Cardiac septum (tissue), 1 donor: ENCODE measurements at places on chromosomes 3 and 15. TPM values are rescaled to one million over a fixed set of nuclear protein-coding genes. Genes with fewer than 3 reads are reported as not detected.

The PTX3 gene
- 2.2 TPM for total RNA-seq

The MRPL3 gene
- 47.7 TPM for total RNA-seq

The DNAH12 gene
- total RNA-seq: 0.22 TPM

The TRIM71 gene
- not detected for total RNA-seq

The KY gene
- 3.9 TPM for total RNA-seq

The FGD5 gene
- 15.6 TPM for total RNA-seq

- no peak for DNase-seq
These were observed 35.7 kb upstream of the TMOD3 start for GRCh38 chr15:51793521-51794305.

GRCh38 chr3:64300790-64301423 lies 75.6 kb upstream of the PRICKLE2 start:
- DNase-seq: no peak

- no peak for DNase-seq
These were observed 197.7 kb downstream of the LSAMP start for GRCh38 chr3:116247605-116248004.

DNA sequence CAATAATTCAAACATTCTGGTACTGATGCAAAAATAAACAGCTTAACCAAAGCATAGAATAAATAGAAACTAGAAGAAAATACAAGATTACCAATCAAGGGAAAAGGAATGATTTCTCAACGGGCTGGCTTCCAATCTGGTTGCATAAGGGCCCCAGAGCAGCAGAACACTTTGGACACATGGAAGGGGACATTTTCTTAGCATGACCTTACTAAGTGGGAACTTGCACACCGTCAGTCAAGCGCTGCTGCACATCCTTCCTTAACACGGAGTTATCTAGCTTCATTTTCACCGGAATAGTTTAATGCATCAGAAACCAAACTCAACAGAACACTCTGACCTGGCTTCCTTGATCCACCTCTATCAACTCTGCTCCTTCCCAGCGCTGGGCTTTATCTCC lies 388.5 kb downstream of the VPS13C start:
- DNase-seq: no peak

- DNase-seq: no peak
These were observed 11.3 kb upstream of the C3orf52 start for GRCh38 chr3:112074616-112075497.

GRCh38 chr3:39068556-39068955 lies 16.7 kb downstream of the WDR48 start:
- DNase-seq: no peak

DNA sequence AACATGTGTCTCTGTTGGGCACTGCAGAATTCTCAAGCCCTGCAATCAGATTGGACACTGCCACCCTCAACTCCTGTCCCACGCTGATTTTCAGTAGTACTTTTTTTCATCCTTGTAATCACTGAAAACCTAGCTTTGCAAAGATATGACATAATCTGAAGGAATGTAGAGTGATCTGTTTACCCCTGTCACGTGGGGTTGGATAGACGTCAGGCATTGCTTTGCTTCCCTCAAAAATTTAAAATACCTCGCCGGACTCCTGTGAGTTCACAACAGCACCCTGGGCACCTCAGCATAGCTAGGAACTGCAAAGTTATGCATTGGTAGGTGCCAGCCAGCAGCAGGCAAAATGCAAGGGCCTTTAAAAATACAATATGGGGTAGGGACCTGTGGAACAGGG lies 71.1 kb upstream of the OXTR start:
- no peak for DNase-seq

GRCh38 chr3:188542196-188542595 lies 388.2 kb downstream of the LPP start:
- DNase-seq: no peak

- DNase-seq: no peak
These were observed 72.5 kb downstream of the FOXP1 start for GRCh38 chr3:71511037-71511436.

- DNase-seq: no peak
These were observed 304.0 kb downstream of the UACA start for GRCh38 chr15:70459312-70459711.

DNA sequence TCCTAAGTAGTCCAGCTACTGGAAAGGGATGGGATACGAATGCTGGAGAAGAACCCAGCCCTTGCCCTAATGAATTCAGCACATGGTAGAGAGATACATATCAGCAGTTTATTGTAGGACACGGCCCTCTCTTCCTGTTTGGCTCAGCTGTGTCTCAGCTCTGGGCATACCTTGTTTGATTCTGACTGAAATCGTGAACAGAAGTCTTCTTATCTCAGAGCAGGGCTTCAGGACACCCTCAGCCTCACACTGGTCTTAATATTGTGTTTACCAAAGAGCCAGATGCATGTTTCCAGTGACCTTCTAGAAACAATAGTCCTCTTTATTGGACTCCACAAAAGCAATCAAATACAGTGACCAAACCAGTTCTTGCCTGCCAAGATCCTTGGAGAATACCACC lies 54.7 kb downstream of the FAM174B start:
- no peak for DNase-seq

DNA sequence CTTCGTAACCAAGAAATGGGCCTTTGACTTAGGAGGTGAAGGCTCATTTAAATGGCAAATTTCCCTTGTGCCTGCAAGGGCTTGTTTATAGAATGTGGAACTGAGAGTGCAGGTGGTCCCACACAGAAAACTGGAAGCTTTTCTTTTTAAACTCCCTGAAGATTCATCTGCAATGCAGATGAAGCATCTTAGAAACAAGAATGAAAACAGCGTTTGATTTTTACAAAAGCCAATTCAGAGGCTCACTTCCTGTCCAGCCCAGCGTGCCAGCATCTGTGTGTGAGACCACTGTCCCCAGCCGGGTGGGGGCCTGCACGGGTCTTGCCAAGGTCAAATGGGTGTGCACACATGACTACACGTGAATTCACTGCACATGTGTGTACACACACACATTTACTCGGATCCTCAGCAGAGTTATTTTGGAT lies 94.7 kb downstream of the LINGO1 start:
- no peak for DNase-seq

GRCh38 chr3:8343058-8343457 lies 158.6 kb upstream of the LMCD1 start:
- DNase-seq: no peak
